ENCODE measurements at places on chromosomes 7 and 10.

DNA sequence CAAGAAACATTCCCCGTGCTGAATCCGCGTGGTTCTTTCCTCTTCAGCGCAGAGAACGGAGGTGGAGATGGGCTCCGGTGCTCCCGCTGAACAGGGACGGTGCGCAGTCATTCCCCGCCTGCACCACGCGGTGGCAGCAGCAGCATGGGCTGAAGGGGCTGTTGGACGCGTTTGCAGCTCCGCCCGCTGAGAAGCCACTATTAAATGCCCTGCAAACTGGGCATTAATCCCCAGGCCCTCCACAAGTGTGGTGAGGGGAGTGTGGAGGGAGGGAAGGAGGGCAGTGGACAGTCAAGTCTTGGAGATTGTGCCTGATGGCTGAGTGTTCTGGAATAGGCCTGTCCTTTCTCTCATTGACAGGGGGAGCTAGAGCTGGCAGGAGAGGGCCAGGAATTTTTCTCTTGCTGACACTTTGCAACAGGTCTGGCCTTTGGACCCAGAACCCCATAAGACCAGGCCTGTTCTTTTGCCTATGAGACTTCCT lies 240.2 kb upstream of the INHBA start:
- DNase-seq = peak; percentile 85

- no peak for DNase-seq
These were observed 615.1 kb downstream of the SUGCT start for GRCh38 chr7:40749877-40750276.

DNA sequence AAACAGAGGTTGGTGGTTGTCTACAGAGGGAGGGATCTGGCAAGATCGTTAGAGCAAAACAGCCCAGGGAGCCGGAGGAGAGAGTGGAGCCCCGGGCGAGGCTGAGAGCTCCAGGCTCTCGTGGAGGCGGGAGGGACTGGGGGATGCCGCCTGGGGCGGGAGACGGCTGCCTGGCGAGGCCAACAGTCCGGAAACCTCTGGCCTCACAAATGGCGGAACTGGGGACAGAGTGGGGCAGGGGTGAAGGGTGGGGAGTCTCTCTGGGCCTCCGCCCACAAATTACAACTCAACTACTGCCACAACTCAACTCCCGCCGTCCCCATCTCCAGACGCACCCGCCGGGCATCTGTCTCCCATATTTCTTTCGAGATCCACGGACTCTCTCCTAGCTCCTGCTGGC lies 47.7 kb downstream of the CLEC2L start:
- no peak for DNase-seq

DNA sequence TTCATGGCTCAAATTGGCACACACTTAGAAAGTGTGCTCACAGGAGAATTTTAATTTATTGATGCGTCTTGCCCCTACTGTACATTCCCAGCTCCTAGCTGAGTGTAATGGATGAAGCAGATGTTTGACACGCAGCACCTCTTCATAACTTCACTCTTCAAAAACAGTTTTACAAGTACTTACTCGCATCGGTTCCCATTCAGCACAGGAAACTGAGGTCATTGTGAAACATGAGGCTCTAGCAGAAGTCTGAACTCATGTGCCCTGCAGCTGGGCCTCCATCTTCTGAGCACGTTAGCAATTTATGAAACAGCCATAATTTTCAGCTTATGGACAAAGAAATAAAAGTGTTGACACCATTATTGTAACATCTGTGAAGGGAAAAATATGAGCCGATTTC lies 558.9 kb upstream of the MGMT start:
- DNase-seq = no peak

DNA sequence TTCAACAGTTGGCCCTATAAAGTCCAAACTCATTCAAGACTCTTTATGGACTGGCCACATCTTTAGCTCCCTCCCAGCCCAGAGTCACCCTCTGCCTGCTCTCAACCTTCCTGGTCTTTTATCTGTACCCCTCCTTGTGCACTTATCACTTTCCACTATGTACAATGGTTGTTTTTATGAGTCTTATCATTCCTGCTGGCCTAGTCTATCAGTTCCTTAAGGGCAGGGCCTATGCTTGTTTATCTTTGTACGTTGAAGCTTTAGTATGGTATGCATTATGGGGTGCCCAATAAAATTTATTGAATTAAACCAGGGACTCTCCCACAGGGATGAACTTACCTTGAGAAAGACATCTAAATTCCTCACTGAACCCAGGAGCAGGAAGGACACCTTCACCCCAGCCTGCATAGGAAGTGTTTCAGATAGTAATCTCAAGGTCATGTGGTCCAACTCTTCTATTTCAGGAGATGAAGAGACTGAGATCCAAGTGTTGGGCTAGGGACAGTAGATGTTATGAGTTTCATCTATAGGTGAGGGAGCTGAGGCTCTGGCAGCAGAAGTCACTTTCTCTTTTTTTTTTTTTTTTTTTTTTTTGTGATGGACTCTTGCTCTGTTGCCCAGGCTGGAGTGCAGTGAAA lies 13.3 kb upstream of the PDCD4 start:
- no peak for DNase-seq

DNA sequence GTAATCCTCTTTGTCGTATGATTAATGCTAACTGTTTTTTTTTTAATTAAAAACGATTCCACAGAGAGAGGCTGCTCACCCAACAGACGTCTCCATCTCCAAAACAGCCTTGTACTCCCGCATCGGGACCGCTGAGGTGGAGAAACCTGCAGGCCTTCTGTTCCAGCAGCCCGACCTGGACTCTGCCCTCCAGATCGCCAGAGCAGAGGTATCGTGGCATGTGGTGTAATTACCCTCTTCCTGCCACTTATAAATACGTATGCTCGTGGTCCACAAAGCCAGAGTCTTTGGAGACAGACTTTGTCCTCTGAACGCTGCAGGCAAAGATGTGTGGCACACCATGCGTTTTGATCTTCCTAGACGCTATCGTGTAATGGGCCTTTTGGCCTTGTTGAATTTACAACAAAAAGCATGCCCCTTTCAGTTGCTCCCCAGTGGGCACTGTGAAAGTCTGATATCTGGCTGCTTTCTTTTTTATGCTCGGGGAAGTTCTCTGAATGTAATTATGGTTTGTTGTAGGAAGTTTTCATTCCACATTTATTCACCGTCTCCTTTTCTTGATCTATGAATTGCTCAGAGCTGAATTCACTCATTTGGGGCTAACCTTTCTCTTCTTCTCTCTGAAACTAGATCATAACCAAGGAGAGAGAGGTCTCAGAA lies 33.6 kb upstream of the BTBD16 start:
- no peak for DNase-seq

DNA sequence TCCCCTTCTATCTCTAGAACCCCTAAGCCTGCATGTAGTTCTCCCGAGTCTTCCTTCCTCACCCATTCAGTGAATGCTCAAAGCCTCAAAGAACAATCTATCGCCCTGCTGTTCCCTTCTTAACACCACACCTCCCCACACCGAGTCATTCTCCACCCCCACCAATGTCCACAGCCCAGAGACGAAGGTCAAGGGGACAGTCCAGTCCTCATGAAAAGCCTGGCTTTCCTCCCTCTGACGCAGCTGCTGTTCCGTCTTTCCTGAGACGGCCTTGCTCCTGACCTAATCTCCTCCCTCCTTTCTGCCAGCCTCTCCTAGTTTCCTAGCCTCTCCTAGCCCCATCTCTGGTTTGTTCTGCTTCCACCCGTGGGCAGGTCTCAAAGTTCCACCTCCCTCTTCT lies 9.2 kb downstream of the MOSPD3 start:
- DNase-seq = no peak

All from stimulated activated effector memory CD8-positive, alpha-beta T cell treated with anti-CD3 and anti-CD28 coated beads, Interleukin-12 subunit alpha, Interleukin-12 subunit beta, amount 100 ng/mL, for 72 hours (primary cell).